ENCODE measurements at places on chromosomes 16 and 17.

DNA sequence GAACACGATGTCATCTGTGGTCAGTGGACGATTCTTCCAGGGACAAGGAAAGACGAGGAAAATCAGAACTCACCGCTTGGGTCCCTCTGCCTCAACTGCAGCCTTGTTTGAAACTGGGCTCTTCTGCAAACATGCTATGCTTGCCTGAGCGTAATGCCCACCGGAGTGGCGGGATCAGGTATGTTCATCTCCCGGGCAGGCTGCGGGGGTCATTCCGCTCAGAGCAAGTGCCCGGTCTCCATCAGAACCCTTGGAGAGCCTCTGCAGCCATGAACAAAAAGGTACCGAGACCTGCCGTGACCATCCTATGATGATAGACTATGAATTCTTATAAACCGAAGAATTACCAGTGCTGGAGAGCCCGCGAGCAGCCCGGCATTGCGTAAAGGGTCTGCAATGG, 64.5 kb upstream of the DNAH17 start:
- no peak for DNase-seq

DNA sequence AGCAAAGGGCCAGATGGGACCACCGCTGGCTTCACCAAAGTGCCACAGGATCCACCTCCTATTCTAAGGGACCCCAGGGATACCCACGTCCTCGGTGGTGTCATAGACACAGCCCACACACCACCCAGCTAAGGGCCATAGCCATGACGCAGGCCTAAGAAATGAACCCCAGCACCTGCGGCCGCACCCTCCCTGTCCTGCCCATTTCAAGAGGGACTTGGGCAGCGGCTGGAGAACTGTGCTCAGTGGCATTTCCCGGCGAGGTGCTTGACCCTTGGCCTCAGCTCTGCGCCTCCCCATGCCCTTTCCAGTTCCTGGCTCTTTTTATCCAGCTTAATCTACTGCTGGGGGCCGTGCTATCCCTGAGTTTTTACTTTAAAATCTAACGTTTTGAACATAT, 27.3 kb downstream of the ZNF778 start:
- no peak for DNase-seq

DNA sequence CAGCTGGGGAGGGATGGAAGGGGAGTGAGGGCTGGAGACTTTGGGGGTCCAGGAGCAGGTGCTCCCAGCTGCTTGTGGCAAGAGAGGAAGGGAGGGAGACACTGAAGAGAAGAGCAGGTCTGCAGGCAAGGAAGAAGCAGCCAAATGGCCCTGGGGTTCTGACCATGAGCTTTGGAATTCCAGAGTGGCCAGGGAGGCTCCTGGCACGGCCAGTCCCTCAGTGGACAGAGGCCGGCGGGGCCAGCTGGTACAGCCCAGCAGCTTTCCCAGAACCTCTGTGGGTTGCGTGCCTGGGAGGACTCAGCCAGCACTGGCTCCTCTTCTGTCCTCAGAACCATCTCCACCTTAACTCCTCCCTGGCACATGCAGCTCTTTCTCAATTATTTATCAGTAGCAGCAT, 233.0 kb downstream of the MSI2 start:
- no peak for DNase-seq

- no peak for DNase-seq
These were observed 850 bp downstream of the PPM1E start for GRCh38 chr17:58756246-58757161.

DNA sequence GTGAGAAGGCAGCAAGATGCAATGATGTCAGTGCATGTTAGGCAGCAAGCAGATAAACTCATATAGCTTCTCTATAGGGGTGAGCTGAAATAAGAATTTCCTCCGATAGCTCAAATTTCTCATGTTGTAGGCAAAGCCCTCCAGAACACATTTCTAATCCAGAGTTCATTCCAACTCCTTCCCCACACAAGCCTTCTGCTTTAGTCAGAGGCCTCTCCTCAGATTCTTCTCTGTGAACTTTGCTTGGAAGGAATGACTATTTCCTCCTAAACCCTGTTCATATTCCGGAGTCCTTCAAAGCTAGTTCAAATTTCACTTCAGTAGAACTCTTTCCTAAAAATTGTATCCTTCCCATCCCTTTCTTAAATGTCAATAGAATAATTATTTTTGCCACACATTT, 144.8 kb downstream of the KCNJ2 start:
- no peak for DNase-seq

- DNase-seq = no peak
These were observed 3.9 kb upstream of the SMPD3 start for GRCh38 chr16:68452176-68452575.

DNA sequence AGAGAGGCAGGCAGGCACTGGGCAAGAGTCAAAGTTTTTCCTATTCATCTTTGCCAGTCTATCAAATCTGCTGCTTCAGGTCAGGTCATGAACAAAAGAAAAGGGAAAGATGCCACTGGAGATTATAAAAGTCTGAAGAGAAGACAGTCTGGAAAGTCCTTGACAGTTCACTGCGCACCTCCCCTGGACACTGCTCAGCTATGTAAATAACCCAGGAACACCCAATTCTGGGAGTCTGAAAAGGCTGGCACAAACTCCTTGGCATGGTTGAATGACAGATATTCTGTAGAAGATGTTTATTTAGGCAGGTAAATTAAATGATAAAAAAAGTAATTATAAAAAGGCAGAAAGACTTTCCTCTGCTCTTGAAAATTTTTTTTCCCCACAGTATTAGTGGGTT, 5.2 kb upstream of the CORO6 start:
- no peak for DNase-seq

DNA sequence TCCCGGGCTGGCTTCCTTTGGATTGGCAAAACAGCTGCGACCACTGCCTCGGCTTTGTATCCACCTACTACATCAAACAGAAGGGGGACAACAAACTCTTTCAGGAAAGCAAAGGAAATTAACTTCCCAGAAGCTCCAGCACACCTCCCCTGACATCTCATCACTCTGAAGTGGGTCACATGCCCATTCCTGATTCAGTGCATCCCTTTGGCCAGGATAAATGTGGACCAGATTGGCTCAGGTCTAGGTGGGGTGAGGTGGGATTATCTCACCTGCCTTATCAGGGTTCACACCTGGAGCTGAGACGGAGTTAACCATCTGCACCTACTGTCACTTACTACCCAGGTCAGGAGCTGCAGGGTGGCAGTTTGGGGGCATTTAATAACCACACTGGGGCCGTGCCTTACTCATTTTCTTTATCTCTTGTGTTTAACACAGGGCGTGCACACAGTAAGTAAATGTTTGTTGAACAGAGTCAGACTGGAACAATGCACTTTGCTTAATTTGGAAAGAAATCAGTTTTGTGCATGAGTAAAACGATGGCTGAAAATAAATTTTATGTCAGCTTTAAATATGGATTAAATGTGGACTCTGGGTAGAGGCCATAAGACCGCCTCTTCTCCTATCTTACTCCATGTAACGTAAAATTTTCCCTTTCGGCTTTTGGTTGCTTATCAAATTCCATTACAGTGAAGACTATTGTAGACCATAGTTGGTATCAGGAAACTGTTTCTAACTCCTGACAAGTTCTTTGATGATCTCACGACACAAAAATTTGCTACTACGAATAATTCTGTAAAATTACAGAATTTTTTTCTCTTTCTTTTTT, 36.0 kb downstream of the IQCK start:
- no peak for DNase-seq

DNA sequence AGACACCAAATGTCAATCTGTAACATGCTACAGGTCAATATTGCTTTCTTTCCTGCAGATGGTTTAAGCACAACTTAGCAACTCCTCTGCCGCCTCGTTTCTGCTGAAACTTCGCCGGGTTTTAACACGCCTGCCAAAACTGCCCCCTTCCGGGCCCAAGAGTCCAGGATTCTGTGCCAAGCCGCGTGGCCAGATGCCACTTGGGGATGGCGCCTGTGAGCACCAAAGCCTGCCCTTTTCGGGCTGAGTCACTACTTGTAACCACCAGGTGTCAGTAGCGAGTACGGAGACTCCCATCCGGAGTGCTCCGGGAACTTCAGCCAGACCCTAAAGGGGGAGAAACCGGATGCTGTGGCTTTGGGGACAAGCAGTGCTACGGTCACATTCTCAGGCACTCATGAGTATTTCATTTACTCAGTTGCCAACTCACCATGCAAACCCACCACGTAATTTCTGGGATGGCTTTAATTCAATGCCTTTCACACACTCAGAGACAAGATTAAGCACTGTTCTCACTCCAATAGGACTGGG, 7.8 kb downstream of the PMP22 start:
- DNase-seq = peak; percentile 69

- no peak for DNase-seq
These were observed 110.1 kb downstream of the YPEL2 start for GRCh38 chr17:59441464-59442096.

DNA sequence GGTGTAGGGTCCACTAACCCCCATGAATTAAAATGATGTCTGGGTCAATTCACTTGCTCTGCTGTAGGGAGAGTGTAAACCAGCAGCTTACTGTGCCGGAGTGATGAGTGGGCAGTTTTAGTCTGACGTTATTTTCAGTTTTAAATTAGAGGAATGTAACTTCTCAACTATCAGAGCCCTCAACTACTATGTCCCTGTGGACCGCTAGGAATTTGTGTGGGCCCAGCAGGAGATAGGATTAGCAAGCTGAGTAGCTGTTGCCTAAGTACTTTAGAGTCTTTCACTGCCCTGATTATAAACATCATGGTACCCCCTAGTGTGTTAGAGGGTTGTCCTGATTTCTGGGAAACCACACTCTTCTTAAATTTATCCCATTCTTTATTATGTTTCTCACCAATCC, 11.4 kb downstream of the MARVELD3 start:
- DNase-seq = no peak

DNA sequence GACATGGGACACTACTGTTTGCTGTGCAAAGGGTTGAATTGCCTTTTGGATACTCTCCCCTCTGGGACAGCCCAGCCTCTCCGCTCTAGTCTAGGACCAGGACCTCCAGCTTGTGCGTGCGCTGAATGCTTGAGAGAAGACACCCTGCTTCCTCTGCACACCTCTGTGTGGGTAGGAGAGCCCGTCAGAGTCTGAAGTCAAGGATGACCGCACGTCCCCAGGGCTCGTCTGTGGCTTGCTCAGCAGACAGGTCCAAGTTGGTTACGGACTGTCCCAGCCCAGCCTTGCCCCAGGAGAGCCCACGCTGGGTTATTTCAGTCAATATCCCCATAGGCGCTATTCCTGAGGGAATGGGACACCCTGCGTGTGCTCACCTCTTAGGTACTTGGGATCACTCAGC, 3.7 kb downstream of the C16orf89 start:
- no peak for DNase-seq

DNA sequence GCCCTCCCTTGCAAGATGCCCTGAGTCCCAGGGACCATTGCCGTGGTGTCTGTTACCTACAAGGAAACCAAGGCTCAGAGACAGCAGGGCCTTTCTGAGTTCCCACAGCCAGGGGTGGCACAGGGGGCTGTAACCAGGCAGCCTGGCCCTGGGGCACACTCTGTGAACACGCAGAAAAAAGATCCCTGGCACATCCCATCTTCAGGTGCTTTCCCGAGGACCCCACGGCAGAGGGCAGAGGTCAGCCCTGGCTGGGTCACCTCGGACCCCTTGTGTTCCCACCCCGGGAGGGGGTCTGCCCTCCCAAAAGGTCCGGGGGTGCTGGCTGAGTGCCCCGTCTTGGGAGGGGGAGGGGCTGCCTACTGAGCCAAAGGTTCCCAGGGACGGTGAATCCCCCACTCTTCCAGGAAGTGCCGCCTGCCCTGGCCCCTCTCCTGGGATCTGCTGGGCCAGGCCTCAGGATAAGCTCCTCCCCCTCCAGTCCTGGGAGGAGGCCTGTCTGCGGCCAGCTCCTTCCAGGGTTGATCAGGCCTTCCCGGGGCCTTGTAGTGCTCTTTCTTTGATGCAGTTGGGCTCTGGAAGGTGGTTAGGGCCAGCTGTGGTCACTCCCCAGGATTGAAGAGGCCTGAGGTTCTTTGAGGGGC, 8.1 kb downstream of the GLIS2 start:
- no peak for DNase-seq

- DNase-seq = no peak
These were observed 4.8 kb downstream of the DHODH start for GRCh38 chr16:72013389-72013788.

- DNase-seq = no peak
These were observed 12.5 kb downstream of the THUMPD1 start for GRCh38 chr16:20729141-20729540.

GRCh38 chr17:77478899-77479298, 338.1 kb downstream of the SEC14L1 start:
- DNase-seq = no peak

DNA sequence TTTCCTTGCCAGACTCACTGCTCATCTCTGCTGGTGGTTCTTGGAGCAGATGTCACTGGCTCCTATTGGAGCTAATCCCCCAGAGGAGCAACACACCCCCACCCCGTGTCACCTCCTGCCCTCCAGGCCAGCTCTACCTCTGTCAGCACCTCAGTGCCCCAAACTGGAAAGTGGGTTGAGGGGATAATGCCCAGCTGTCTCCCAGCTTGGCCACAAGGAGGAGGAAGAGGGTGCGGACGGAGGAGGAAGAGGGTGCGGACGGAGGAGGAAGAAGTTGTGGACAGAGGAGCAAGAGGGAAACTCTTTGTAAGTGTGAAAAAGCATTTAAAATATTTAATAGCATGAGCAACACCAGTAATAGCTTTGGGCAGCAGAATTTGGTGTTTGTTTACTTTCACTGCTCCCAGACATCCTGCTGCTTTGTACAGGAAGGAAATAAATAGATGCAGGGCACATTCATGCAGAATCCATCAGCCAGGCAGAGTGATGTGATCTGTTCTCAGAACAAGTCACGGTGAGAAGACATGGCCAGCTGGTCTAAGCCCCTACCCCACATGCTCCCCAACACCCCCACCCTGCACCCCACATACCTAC, 82.5 kb downstream of the C17orf67 start:
- DNase-seq = no peak

GRCh38 chr16:11586378-11586855, 302 bp downstream of the LITAF start:
- no peak for DNase-seq

DNA sequence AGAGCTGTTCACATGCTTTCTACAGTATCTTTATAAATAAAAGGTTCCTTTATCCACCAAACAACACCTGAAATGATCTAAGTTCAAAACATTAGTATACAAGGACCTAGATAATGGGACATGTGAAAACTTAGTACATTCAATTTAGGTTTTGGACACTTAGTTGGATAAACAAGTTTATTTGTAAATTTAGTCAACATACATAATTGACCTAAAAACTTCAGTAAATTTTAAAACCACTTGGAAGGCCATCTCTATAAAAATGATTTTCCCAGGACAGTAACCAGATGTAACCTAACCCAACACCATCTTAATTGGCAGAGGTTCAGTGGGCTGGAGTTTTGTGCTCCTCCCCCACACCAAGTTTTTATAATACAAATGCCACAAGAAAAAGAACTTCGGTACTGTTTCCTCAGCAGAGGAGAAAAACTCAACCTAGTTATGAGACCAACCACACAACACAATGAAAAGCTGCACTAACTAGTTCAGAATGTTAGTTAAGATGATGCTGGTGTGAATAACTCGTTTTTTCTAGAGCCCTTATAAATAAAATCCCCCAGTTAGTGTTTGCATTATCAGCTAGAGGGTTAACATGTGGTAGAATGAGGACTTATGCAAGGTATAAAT, 7.2 kb upstream of the UNK start:
- DNase-seq = no peak

- DNase-seq = no peak
These were observed 54.3 kb downstream of the WNT3 start for GRCh38 chr17:46764000-46764708.

GRCh38 chr16:13036600-13036999, 135.2 kb downstream of the SHISA9 start:
- DNase-seq = no peak
